Inflammatory macrophage treated with lipopolysaccharide for 4 hours (primary cell): ENCODE measurements at places on chromosomes 5 and 9.

- no peak for DNase-seq
Measured at GRCh38 chr5:7657153-7657552, 193.8 kb downstream of the CFAP90 start.

- DNase-seq: no peak
Measured at GRCh38 chr5:167969998-167970397, 321.4 kb upstream of the WWC1 start.

- no peak for DNase-seq
Measured at GRCh38 chr5:9363026-9363425, 182.8 kb downstream of the SEMA5A start.

DNA sequence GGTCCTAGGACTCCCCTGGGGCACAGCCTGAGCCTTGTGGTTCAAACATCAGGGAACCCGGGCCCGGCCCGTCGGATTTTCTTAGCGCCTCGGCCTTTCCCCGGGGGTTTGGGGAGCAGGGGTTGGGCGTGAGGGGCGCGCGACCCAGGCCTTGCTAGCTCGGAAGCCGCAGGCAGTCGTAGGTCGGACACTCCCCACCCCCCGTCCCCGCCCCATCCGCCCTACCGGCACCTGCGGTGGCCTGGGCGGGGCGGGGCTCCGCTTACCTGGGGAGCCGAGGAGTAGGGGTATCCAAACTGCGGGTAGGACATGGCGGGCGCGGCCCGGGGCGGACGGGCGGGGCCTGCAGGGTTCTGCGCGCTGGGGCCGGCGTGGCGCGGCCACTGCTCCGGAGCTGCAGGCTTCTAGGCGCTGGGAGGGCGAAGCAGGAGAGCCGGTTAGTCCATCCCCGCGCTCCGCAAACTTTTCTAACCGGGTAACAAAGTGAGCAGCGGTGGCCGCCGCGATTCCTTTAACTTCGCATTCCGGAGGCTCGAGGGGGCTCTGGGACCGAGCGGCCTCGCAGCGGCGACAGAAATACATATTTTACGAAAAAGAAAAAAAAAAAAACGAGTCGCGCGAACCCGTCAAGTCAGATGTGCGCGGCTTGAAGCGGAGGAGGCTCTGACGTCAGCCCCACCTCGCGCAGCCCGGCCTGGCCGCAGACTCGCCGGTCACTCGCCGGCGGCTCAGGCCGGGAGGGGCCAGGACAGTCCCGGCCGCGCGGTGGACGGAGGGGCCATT, at the start of gene IRX4:
IRX4 (minus strand) TSS at position 589 of the 783 bp plus-strand sequence; CDS start at position 311, 278 bp downstream.
- DNase-seq: no peak

DNA sequence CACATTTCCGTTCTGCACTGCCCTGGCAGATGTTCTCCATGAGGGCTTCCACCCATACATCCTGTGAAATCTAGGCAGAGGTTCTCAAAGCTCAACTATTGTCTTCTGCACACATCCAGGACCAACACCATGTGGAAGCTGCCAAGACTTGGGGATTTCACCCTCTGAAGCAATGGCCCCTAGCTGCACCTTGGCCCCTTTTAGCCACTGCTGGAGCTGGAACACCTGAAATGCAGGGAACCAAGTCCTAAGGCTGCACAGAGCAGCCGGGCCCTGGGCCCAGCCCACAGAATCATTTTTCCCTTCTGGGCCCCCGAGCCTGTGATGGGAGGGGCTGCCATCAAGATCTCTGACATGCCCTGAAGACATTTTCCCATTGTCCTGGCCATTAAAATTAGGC, 228.7 kb downstream of the ANXA1 start:
- DNase-seq: no peak

- DNase-seq: no peak
Measured at GRCh38 chr9:80507611-80508010, 935.8 kb downstream of the TLE4 start.

GRCh38 chr5:5116956-5117355, 23.2 kb upstream of the ADAMTS16 start:
- no peak for DNase-seq

DNA sequence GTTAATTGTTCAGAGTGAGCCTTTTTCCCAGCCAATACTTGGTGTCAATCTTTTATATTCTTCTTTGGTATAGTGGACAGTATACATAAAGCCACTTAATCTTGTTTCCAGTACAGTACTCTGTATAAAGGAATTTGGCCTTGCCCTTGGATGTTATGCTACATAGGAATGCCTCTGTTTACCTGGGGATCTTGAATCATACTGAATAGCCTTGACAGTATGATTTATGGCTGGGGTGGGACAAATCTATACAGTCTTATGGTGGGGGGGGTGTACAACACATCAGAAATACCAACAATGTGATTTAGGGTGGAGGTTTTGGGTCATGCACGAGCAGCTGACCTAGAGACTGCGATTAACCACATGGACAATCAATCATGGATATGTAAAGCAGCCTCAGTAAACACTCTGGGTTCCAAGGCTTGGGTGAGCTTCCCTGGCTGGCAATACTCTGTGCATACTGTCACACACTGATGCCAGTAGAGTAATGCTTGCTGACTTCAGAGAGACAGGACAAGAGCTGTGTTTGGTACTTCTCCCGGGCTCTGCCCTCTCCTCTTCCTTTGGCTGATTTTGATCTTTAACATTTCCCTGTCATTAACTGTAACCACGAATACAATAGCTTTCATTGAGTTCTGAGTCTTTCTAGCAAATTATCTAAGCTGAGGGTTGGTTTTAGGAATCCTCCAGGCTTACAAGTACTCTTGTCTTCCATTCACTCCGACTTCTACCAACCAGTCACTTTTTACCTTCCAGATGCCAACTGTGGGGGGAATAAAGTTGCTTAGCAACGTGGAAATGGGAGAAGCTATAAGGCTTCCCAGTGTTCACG, 84.6 kb downstream of the IARS1 start:
- no peak for DNase-seq

DNA sequence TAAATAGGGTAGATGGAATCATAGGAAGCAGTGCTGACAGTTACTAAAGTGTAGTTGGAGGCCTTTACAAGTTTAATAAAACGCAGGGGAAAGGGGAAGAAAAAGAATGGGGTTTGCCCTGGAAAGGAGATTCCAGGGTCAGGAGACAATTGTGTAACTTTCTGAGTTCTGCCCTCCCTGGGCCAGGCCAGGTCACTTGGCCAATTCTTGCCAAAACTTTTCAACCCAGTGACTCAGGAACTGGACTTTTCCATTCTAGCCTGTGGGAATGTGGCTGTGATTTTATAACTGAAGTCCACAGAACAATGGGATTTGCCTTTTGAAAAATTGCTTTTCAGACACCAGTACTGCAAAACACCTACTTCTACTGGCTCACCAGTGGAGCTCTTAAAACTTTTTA, 289.8 kb upstream of the ANKRD55 start:
- peak; percentile 81 for DNase-seq

DNA sequence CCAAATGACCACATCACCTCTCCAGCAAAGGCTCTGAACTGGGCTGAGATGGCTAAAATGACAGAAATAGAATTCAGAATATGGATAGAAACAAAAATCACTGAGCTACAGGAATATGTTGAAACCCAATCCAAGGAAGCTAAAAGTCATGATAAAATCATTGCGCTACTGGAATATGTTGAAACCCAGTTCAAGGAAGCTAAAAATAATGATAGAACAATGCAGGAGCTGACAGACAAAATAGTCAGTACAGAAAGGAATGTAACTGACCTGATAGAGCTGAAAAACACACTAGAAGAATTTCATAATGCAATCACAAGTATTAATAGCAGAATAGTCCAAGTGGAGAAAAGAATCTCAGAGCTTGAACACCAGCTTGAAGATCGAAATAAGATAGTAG, 394.9 kb upstream of the GRAMD2B start:
- no peak for DNase-seq

DNA sequence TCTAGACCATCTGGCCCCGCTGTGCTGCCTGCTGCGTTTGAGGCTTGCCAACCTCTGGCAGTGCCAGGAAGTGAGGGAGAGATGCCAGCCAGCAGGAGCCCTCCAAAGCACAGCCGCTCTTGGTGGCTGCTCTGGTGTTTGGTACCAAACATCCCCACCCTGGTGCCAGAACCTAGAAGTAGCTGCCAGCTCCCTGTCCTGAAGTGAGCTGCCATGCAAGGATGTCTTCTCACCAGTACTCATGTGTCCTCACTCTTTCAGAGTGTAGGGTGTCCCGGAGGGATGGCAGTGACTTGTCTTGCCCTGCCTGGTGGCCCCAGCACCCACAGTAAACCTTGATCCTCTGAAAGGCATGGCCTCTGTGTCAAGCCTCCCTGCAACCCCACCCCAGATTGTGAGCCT, 43.4 kb downstream of the AMBP start:
- no peak for DNase-seq

DNA sequence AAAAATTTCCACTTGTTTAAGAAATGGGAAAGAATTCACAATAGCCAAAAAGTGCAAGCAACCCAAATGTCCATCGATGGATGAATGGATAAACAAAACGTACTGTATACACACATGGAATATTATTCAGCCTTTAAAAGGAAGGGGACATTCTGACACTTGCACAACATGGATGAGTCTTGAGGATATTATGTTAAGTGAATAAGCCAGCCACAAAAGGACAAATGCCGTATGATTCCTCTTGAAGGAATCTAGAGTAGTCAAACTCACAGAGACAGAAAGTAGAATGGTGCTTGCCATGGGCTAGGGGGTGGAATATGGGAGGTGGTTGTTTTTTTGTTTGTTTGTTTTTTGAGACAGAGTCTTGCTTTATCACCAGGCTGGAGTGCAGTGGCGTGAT, 3.8 kb upstream of the ATP6V0E1 start:
- DNase-seq: no peak

GRCh38 chr5:11043881-11044280, 282.8 kb upstream of the DAP start:
- DNase-seq: no peak

DNA sequence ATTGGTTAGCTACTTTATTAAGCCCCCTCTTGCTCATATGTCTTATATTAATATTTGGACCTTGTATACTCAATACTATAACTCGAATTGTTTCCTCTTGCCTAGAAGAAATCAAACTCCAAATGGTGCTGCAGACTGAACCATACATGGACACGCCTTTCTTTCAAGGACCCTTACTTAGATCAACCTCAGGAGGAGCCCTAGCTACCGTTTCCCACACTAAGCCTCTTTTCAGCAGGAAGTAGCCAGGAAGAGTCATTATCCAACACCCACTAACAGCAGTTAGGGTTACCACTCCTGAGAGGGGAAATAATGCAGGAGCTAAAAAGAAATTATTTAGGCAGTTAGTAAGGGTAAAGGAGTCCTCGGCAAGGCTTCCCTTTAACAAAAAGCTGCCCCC, 243.8 kb upstream of the PUM3 start:
- no peak for DNase-seq

DNA sequence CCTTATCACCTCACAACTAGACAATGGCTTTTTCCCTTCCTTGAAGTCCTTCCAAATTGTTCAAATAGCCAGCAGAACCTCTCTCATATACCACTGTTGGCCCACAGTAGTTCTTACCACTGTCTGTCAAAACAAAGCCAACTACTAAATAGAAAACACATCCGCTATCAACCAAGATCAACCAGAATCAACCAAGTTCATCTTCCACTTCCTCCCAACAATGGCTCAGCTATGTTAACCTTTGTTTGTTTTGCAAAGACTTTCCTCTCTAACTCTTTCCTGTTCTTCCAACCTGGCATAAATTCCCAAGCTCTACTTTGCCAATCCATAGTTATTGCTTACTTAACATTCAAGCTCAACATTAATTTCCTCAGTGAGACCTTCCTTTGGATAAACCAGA, 15.2 kb downstream of the ELL2 start:
- no peak for DNase-seq
